ENCODE measurements at places on chromosomes 2 and 18.

DNA sequence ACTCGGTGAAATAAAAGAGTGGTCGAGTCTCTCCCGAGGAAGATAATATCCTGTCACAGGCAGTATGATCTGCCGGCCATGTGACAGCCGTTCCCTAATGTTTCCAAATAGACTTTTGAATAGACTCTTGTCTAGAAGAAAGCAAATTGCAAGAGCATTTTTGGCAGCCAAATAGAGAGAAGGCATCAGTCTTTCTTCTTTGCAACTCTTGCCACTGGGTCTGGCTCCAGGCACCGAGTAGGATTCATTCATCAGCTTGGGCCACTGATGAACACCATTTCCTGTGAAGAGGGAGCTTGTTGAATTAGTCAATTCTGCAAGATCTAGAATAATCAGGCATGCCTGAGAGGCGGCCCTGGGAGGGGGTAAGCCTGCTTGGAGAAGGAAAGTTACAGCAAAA lies 165.6 kb downstream of the KLHL29 start:
- DNase-seq: no peak

DNA sequence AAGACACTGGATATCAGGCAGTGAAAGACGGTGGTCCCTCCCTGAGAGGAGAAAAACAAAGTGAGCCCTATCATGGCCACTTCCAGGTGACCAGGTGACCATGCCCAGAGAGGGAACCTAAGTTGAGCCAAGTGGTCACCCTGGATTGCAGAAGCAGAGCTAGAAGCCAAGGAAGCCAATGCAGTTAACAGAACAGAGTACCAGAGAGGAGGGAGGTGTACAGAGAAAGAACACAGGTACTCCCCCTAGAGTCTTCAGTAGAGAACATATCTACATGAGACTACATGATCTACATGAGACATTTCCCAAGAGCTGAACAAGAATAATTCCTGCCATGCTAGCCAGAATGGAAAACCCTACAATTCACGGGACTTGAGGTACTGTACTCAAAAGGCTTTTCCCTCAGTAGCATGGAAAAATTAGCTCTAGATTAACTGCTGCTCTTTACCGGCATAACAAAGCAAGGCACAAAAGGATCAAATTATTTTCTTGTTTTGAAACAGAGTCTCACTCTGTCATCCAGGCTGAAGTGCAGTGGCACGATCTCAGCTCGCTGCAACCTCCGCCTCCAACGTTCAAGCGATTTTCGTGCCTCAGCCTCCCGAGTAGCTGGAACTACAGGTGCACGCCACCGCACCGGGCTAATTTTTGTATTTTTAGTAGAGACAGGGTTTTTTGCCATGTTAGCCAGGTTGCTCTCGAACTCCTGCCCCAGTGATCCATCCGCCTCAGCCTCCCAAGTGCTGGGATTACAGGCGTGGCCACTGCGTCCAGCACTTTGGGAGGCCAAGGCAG lies 23.5 kb downstream of the ROCK2 start:
- DNase-seq: no peak

- no peak for DNase-seq
Measured at GRCh38 chr18:41324020-41324791, 630.8 kb upstream of the PIK3C3 start.

DNA sequence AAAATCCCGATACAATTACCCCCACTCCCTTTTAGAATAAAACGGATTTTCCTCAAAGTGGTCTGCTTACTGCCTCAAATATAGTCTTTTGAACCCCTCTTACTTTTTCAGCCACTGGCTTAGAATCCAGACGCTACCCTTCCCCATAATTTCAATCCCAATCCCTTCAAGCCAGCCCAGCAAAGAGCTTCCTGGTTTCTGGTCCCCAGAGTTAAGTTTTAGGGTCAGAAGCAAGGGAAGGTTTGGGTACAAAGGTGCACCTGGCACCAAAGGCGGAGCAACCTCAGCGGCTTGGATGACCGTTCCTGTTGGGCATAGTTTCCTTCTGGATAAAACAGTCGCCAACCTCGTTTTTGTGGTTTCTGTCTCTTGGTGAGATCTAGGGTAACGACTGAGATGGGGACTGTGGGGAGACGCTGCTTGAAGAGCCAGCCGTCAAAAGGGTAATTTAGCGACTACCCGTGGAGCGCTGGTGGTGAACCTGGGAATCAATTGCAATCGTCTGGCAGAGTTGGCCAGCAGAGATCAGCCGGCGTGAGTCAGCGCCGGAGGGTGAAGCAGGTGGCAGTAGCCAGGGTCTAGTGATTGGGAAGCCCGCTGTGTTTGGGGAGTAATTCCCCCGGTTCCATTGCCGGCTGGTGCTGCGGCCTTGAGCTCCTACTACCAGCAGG lies 1.6 kb downstream of the FEV start:
- no peak for DNase-seq

DNA sequence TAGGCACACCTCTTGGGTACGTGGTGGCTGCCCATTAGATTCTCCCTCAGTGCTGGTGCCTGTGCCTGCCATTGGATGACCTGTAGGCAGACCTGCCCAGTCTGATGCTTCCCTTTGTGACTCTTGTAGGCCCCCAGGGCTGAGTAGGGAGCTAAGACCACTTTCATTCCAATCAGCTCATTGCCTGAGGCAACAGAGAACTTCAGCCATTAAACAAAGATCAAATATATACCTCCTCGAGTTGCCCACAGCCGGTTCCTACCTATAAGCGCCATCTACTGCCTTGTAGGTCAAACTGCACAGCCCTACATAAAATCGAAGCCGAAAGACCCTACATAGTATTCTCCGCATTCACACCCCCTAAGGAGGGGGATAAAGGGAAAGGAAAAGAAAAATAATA lies 184.6 kb downstream of the ETAA1 start:
- no peak for DNase-seq

- DNase-seq: no peak
Measured at GRCh38 chr2:69082430-69082997, 69.5 kb downstream of the ANTXR1 start.

- no peak for DNase-seq
Measured at GRCh38 chr2:55511508-55512124, 7.9 kb upstream of the CFAP36 start.

DNA sequence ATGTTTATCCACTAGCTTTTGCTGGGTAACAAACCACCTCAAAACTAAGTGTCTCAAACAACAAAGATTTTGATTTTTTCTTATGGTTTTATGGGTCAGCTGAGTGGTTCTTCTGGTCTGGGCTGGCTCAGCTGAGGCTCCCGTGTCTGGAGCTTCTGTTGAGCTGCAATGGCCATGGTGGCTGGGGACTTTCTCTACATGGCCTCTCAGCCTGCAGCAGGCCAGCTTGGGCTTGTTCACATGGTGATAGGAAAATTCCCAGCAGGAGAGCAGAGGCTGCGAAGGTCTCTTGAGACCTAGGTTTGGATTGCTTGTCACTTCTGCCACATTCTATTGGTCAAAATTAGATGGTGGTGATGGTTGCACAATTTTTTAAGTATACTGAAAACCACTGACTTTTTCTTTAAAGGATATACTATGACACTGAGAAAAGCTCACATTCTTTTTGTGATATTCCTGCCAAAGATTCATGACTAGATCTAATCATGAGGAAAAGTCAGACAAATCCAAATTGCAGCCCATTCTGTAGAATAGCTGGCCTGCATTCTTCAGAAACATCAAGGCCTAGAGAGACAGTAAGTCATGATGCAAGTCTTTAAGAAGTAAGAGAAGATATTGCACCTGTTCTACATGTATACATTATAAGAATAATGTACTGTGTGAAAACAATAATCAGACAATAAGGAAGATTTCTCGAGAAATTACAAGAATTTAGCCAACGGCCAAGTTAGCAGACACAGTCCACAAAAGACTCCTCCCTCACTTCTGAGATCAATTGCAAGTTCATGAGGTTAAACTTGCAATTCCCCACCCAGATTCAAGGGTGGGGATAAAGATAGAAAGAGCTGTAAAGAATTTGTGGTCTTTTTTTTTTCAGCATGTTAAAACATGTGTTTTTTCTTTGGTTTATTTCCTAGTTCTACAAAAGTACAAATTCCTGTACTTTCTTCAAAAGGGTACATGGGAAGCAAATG lies 35.0 kb upstream of the IL1R2 start:
- DNase-seq: no peak

DNA sequence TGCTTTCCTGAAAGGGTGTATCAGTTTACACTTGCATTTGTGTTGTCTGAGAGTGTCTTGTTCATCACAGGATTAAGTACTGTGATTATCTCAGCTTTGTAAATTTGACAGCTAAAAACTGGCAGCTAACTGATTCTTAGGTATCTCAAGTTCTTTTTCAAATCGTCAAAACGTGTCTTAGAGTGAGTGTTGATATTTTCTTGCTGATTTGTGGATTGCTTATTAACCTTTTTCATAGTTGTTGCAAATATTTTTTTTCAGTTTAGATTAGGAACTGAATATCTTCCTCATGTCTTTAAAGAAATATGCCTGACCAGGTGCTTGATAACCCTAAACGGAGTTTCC lies 41.9 kb downstream of the LRRFIP1 start:
- no peak for DNase-seq

- peak; percentile 10 for DNase-seq
Measured at GRCh38 chr2:192162392-192163042, 32.2 kb downstream of the TMEFF2 start.

DNA sequence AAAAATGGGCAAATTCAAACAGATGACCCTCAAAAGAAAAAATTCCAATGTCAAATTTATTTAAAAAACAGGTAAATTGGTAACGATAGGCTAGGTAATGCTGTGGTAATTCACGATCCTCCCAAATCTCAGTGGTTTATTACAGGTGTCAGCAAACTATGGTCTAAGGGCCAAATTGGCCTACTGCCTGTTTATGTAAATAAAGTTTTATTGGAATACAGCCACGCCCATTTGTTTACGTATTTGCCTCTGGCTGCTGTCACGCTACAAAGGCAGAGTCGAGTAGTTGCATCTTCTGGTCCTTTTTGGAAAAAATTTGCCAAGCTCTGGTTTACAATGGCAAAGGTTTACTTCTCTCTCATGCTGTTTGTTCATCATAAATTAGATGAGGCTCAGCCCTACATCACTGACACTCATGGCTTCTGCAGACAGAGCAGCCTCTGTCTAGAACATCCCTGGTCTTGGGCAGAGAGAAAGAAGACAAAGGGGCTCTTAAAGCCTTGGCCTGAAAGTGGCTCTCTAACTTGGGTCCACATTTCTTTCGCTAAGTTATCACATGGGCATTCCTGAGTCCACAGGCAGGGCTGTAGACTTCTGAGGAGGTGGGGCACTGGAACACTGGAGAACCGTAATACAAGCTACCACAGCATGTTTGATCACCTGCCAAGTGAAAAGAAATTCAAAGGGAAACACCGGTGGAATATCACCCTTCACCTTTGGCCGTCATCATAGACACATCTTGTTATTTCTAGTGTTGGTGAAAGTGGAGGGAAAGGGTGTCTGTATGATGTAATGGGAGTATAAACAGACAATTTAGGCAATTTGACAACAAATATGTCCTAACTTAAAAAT lies 34.8 kb downstream of the SP110 start:
- no peak for DNase-seq

- DNase-seq: no peak
Measured at GRCh38 chr2:132420816-132421805, 4.5 kb downstream of the GPR39 start.

- peak; percentile 34 for DNase-seq
Measured at GRCh38 chr2:28544922-28545589, 49.2 kb downstream of the PLB1 start.

- DNase-seq: no peak
Measured at GRCh38 chr2:2149379-2149778, 181.7 kb downstream of the MYT1L start.

- DNase-seq: no peak
Measured at GRCh38 chr18:65049586-65049985, 701.2 kb upstream of the CDH7 start.

DNA sequence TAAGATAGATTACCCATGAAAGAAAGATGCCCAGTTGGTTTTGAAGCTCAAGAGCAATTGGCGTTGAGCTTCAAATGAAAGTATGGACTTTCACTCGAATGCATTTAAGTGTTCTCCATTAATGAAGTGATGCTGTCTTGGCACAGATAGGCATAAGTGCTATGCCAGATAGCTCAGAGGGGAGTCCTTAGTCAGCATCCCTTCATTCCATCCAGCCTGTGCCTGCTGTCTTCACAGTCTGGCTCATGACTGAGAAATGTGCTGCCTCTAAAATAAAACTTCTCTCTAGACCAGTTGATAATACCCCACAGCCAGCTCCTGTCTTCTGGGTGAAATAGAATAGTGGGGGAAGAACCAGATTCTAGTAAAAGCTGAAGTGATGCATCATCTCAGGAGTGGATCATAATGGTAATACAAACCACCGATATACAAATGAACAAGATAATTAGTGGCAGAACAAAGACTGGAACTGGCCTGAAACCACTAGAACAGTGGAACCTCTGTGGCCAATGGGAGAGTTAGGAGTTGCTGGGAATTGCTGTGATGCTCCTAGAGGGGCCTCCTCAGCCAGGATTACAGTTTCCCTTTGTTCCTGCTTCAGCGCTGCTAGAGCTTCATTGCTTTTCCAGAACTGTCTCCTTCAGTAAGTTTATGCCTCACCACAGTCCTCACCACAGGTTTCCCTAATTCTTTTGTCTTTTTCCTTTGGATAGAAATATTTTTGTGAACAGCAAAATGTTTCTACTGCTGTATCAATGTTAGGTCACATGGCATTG lies 359.3 kb downstream of the KIAA1328 start:
- DNase-seq: no peak

DNA sequence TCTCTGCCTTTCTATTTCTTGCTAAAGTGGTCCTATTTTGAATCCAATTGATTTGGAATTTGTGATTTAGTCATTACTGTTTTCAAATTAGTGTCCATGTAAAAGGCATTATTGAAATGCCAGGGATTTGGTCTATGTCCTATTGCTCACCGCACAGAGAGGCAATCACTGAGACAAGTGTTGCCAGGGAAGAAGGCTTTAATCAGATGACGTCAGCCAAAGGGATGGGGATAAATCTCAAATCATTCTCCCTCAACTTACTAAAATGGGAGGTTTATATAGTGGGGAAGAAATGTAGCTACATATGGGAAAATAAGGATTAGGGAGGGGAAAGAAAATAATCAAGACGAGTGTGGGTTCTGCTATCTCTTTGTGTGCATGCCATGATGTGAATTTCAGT lies 9.6 kb downstream of the SERPINB12 start:
- DNase-seq: no peak
